Right forelimb (tissue), 1 donor: ENCODE measurements at places on chromosomes 13 and 19.

DNA sequence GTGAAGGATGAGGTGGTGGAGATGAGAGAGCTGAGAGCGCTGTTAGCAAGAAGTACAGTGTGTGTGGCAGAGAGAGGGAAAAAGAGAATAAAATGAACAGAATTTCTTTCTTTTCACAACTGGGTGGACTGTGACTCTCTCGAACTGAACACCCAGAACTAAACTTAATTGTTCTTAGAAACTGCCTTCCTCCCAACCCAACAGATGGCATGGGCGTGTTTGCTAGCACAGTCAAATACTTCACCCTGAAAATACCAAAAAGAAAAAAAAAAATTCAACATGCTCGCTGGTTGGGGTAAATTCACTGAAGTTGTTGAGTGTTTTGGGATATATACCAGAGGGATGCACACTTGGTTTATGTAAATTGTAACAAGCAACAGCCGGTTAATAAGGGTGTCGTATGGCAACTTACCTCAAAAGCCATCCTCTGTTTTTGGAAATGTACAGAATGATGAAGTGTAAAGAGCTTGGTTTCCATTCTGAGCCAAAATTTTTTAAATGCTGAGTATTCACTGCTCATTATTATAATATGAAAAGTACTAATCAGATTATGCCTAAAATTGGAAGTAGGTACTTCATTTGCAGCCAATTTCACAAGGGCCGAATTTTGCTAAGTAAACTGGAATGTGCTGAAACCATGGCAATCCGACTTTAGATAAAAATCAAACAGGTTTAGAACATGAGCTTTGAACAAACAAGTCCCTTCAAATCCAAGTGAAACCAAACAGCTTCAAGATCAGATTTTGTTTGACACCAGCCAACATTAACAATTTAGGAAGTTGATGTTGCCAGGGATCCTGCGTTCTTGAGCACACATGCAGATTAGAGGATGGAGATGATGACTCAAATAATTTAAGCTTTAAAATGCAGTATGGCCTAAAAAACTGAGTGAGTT, 115.8 kb downstream of the ZIC5 start:
- no peak for DNase-seq

DNA sequence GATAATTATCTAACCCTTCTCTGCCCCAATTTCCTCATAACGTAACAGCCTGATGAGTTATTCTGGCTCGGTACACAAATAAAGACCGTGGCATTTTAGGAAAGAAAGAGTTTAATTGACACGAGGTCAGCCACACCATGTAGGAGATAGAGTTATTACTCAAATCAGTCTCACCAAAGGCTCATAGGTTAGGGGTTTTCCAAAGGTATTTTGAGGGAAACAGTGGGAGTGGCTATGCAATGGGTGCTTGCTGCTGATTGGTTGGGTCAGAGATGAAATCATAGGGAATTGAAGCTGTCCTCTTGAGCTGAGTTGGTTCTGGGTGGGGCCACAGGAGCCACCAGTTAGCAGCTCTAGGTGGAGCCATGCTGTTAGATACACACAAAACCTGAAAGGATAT, 137.5 kb downstream of the FREM2 start:
- DNase-seq: no peak

DNA sequence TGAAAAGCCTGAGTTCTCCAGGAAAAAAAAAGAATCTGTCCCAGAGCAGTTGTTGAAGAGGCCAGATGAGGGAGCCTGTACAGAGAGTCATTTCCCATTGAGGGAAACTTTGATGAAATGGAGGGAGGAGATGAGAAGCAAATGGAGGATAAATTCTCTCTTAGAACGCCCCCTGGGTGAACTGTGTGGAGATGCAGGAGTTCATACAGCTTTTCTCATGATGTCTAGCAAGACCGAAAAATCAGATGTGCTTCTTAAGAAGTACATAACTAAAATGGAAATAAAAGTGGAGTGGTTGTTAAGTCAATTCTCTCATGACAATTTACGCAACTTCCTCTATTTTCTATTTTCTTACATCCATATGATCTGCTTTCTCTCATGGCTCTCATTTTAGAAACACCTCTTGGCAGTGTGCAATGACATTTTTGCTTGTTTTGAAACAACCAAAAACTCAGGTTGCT, 1263.1 kb downstream of the PCDH9 start:
- no peak for DNase-seq

GRCh38 chr19:48575931-48576622, 24.1 kb downstream of the SULT2B1 start:
- no peak for DNase-seq

- DNase-seq: no peak
These were observed 27.5 kb downstream of the DPRX start for GRCh38 chr19:53659292-53659691.

GRCh38 chr13:25429466-25429865, 57.7 kb downstream of the ATP8A2 start:
- DNase-seq: no peak

GRCh38 chr13:20124303-20124702, 36.5 kb downstream of the GJA3 start:
- DNase-seq: no peak

DNA sequence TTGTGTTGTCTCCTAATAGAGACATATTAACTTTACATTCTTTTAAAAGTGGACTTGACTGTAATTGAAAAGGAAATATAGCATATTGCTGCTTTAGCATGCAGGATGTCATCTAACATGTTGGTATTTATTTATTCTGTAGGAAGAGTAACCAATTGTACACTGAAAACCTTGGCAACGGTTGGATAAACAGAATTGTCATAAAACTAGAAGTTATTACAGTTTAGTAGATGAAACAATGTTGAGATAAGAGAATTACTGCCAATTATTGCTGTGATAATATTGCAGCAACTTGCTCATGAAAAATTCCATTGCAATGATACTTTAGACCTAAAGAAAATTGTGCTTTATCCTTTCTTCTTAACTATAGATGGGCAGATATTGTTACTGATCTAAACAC, 7.6 kb upstream of the ERCC5 start:
- DNase-seq: no peak

DNA sequence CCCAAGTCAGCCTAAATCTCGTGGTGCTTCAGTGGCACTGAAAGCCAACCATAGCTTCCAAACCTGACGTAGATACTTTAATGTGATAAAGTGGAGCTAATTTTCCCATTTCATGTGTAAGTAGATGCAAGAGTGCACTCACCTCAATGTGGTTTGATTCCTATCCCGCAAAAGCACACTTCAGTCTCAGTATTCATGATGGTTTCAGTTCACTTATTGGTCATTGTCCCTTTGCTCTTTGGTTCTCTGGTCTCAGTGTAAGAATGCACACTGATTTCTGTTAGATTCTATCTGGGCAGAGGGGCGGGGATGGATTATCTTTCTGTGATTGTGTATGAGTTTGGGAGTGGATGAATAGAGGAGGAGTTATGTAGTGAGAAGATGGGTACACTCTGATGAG, 340.6 kb downstream of the KCNRG start:
- DNase-seq: no peak
